NK-92 treated with Interleukin-12 subunit alpha and Interleukin-12 subunit beta, amount 100 ng/mL, for 24 hours (cell line): ENCODE measurements at places on chromosomes 1 and 21.

DNA sequence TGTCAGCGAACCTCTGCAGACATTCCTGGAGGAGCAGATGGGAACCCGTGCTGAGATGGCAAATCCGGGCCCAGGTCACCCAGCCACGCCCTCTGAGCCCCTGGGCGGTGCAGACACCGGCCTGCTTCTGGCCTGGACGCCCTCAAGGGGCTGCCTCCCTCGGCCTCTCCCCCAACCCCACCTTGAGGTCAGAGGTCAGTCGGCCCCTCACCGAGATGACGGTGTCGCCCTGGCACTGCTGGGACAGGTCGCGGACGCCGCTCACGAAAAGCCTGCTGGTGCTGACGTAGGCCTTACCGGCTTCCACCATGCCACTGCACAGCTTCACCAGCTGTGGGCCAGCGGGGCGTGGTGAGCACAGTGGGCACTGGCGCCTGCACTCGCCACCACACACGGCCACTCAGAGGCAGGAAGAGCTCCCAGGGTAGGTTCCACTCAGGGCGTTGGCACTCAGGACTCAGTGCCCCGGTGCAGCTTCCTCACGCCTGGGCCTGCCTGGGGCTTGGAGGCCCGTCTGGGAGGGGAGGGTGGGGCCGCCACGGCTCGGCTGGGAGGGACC is 4.7 kb downstream of the ACAP3 start:
- no peak for DNase-seq

DNA sequence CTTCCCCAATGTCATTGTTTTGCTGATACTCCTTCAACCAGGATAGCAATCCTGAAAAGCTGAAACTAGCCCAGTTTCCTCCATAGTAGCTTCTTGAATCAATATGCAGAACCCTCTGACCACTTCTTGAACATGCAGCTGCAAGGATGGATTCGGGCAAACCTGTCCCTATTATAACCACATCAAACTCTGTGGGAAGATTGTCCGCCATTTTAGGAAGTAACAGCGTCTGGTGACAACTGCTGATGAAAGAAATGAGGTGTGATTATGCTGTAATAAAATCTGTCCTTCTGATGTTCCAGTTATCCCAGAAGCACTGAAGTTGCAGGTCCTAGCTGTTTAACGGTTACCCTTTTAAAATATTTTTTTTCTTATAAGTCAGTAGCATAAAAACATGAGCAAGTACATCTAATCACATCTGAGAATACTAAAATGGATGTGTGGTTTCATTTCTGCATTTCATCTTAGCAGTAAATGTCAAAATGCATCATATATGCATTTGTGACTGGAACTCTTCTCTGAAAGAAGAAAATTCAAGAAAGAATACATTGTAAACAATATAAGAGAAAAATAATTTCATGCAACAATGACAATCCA is 4.5 kb downstream of the CHML start:
- DNase-seq = no peak

- DNase-seq = no peak
These were observed 771.5 kb upstream of the ADGRL2 start for GRCh38 chr1:81029266-81029665.

DNA sequence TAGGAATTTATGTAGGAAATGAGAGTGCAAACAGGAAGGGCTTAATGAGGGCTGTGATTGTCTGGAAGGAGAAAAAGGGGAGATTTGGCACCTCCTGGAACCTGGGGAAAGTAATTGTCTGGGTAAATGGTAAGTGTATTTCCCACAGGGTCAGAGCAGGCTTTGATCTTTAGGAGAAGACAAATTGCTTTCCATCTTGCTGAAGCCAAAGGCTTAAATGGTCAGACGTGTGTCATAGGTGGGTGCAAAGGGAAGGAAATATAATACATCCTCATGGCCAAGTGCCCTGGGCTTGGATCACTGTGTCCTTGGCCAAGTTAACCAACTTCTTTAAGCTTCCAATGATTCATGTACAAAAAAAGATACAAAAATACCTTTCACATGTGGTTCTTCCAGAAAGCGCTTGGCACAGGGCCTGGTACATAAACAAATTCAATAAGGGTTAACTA is 1.3 kb upstream of the DUSP23 start:
- DNase-seq = no peak

DNA sequence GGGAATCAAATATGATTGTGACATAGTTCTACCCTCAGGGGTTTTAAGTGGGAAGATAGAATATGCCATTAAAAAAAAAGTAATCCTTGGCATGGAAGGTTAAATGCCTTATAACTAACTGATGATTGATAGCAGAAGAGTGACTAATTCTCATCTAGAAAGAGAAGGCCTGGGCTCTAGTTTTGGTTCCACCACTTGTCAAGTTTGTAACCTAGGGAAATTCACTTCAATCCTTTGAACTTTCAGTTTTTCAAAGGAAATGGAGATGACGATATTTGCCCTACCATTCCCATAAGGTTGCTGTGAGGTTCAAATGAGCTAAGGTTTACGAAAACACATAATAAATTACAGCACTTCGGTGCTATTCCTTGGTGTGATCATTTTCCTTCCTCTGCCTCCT is 88.5 kb downstream of the GPR88 start:
- DNase-seq = no peak

DNA sequence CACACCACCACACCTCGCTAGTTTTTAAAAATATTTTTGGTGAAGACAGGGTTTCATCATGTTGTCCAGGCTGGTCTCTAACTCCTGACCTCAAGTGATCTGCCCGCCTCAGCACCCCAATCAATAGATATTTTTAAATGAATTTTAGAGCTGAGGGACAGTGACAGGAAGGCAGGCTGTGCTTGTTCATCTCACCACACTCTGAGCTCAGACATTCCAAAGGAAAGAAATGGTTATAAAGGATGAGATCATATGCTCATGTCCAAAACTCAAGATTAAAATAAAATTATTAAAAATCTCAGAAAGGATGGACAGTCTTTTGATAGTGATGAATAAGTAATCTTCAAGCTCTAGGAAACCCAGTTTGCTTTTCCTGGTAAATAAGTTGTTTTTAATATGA is 40.9 kb downstream of the L1TD1 start:
- no peak for DNase-seq

- DNase-seq = no peak
These were observed 41.0 kb downstream of the ATP2B4 start for GRCh38 chr1:203667616-203668015.

- DNase-seq = no peak
These were observed 47.0 kb downstream of the SYT14 start for GRCh38 chr1:209985002-209985401.

GRCh38 chr1:52599236-52599635 is 2.9 kb upstream of the GPX7 start:
- no peak for DNase-seq

GRCh38 chr1:53732912-53733317 is 6.0 kb downstream of the GLIS1 start:
- DNase-seq = no peak

- no peak for DNase-seq
These were observed 1.3 kb downstream of the ZBTB7B start for GRCh38 chr1:155003766-155004351.

DNA sequence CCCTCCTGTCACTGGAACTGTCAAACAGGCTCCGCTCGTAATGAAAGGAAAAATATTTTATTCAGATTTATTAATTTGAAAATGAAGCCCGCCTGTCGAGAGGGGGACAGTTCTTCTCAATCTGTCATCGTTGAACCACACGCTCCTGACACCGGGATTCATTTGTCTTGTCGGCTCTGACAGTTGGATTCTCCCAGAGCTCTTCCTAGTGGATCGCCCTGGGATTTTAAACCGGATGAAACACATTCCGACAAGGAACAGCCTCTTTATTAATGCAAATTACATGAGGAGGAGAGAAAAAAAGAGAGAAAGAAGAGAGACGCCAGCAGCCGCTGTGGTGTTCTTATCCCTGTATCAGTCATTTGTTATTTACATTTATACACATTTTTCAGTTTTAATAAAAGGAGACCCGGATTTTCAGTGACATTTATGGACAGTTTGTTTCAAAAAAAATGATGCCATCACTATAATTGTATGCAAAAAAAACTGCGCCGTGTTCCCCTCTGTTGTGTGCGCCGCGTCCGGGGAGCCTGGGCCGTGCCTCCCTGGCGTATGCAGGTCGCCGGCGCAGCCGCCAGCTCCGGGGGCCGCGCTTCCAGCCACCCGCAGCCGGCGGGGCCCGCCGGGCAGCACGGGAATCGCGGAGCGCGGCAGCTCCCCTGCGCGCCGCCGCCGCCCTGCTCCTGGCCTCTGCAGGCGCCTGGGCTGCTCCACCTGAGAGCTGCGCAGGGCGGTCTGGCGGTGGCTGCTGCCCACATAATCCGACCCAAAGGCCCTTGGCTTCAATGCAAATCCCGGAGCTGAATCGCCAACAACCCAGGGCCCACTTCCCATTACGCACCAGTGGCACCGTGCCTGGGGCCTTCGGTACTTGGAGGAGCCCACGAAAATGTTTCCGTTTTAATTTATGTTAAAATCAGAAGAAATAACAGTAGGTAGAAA is 237.9 kb upstream of the PBX1 start:
- DNase-seq = no peak

DNA sequence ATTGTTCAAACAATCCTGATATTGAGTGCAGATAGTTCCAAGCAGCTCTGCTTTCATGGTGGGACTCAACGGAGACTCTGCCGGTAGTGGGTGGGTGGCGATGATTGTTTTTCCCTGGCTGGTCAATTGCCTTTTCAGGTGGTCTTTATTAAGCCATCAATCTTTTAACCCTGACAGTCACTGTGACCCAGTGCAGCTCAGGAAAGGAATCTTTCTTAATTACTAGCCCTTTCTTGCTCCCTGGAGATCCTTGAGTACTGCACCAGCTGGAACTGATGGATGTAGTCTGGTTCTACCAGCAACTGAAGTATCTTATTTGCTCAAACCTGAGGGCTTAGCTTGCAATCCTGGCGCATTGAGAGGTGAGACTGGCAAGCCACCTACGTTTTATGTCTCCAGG is 196.4 kb downstream of the PLPP3 start:
- DNase-seq = no peak

- no peak for DNase-seq
These were observed 18.9 kb upstream of the BATF3 start for GRCh38 chr1:212718499-212718898.

DNA sequence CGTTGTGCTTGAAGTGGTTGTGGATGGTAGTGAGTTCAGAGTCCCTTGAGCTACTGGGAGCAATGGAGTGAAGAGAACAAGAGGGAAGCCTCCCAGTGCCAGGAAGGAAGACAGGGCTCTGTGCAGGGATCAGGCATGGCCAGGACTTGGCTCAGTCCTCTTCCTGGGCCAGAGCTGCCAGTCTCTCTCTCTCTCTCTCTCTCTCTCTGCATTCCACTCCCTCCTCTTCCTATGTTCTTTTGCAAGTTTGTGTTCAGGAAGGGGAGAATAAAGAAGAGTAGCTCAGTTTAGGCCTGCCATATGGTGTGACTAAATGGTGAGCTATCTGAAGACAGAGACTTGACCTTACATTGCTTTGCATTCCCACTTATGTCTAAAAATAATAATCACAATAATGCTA is 20.5 kb upstream of the RPTN start:
- no peak for DNase-seq

DNA sequence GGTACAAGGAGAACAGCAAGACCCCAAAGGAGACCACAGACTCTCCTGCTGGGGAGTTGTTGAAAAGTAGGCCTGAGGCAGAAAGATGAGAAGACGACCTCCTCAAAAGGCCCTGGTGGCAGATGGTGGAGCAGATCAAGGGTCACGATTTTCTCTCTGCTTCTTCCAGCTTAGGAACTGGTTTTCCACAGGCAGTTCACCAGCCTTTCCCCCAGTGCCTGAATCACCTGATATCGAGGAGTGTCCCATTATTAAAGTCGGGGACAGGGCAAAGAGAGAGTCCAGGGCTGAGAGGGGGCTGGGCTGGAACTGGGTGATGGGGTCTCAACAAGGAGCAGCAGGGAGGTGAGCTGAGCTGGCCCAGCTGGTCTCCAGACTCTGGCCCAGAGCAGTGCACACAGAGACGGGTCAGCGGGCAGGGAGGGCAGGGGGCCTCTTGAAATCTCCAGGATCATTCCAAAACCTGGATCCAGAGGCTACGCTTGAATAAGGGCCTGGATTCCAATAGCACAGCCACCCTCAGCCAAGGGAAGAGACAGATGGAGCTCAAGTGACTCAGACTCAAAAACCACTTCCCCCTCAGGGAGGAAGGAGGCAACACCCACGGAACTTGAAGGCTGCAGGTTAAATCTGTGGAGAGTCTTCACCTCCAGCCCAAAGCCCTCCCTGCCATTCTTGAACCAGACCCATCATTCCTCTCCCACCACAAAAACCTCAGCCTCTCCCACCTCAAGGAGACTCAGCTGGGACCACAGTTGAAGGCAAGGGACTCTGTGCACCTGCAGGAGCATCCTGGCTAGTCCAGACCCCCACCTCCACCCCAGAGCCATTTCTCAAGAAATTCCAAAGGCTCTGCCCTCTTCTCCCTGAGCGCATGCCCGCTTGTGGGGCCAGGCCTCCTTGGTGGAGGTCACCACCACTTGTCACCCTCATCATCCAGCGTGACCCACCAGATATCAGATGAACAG is at the start of gene S100A5:
Gene S100A5 (minus strand): TSS at position 541 of the 968 bp plus-strand sequence. CDS start 743 bp downstream, outside the sequence.
- DNase-seq = peak; percentile 21

- DNase-seq = no peak
These were observed 33.3 kb downstream of the RUNX3 start for GRCh38 chr1:24896596-24897262.

GRCh38 chr1:201594575-201595245 is 55.8 kb downstream of the NAV1 start:
- no peak for DNase-seq

DNA sequence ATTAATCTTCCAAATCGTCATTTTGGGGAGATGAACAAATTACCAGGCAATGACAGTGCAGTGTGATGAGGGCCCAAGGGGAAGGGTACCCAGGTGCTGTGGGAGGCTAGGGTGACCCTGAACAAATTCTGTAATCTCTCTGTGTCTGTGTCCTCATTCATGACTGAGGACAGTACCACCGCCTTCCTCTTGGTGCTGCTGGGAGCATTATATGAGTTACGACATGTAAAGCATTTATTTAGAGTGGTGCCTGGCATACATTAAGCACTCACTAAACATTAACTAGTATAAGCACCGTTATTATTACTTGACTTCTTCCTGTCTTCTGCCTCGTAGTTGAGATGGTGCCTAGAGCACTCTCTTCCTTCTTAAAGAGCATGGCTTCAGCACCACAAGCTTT is 468.2 kb upstream of the VAMP3 start:
- DNase-seq = no peak

DNA sequence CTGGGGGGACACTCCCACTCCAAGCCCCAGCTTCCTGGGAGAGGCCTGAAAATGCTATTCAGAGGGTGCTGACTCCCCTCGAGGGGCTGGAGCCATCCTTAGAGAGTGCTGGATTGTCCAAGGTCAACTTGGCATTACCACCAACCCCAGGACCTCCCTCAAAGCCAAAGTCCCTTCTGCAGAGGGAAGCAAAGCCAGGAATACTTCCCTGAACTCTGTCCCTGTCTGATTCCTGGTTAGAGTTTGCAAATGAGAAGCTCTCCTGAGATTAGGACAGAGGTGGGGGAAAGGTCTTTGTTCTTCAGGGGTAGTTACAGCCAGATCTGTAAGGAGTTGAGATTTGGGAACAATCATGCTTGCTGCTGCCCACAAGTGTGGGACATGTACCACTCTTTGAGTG is 45.3 kb downstream of the TLR5 start:
- no peak for DNase-seq

- no peak for DNase-seq
These were observed 54.9 kb downstream of the IVNS1ABP start for GRCh38 chr1:185262151-185262550.
